ENCODE measurements at places on chromosomes 16 and 17.

- no peak for DNase-seq
These were observed 160.7 kb downstream of the RGS9 start for GRCh38 chr17:65297916-65298315.

- DNase-seq, result no peak
These were observed 191.9 kb downstream of the FTO start for GRCh38 chr16:53895851-53896250.

DNA sequence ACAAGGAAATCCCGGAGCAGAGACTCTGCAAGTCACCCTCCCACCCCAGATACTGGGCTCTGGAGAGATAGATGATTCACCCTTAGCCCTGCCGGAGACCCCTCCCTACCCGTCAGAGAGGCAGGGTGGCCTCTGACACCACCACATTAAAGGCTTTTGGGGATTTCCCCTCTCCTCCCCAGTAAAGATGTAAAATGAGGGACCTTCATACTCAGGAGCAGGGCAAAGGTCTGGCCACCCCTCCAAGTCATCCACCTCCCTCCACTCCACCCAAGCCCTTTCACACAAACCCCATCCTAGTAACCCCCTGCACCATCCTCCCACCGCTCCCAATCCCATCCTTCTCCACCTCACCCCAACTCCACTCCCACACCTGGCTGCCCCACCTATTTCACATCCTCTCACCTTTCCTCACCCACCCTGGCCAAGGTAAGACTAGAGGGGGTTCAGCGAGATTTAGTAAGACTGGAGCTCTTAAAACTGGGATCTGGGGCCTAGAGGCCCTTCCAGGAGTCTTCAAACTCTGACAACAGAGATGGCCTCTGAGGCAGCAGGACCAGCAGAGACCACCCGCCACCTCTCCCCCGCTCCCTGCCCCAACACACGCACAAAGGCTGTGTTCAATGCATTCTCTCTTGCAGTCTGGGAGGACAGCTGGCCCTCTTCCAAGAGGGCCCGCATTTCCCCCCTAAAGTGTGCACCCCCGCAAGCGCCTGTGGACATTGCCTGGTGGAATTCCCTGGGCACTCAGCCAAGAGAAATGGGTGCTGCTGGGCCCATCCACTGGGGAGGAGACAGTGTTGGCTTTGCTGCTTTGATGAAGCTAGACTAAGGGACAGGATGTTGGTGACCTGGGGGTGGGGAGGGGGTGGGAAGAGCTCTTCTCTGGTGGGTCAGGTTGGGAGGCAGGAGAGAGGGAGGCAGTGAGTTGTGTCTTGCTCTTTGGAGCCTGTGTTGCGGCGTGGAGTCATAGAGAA, 1.1 kb downstream of the ABAT start:
- DNase-seq, result peak; percentile 57

DNA sequence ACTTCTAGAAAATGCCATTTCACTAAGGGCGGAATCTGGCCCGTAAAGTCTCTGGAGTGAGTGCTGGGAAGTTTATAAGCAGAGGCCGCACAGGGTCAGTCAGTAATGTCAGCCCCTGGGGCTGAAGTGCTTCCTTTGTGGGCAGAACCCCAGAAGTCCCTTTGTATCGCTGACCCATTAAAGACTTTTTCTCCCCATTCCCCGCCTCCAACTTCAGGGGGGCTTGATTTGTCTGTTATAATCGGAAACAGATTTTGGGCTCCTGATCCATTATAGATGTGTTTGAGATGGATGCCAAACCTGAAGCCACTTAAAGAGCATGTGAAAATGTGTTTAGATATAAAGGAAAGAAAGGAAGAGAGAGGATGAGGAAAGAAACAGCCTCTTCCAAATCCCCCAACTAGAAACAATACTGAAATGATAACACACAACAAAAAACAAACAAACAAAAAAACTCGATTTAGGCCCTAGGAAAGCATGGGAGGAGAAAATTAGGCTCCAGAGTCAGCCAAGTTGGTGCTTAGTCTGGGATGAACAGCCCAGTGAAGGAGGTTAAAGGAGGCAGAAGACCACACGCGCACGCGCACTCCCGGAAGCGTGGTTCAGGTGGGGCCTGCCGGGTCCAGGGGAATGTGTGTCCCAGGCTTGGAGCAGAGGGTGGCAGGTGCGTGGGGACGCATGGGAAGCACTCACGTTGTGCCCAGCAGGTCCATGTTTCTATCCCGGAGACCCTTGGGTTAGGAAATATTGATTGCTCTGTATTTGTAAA, 27.1 kb downstream of the MSI2 start:
- DNase-seq, result no peak

DNA sequence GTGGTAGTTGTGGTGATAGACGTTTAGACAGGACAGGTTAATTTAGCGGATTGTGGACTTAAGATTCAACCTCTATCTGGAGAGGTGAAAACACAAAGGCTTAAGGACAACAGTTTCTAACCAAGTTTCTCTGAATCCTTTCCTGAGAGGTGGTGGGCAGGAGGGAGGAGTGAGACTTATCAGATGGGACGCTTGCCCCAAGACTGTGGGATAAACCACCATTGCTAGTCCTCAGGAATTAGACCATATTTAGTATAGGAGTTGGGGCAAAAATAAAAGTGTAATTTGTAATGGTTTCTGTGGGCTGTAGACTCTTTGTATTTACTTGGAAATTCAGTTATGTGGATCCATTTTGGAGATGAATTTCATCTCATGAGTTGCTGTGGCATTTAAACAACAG, 6.6 kb downstream of the PDP2 start:
- no peak for DNase-seq

DNA sequence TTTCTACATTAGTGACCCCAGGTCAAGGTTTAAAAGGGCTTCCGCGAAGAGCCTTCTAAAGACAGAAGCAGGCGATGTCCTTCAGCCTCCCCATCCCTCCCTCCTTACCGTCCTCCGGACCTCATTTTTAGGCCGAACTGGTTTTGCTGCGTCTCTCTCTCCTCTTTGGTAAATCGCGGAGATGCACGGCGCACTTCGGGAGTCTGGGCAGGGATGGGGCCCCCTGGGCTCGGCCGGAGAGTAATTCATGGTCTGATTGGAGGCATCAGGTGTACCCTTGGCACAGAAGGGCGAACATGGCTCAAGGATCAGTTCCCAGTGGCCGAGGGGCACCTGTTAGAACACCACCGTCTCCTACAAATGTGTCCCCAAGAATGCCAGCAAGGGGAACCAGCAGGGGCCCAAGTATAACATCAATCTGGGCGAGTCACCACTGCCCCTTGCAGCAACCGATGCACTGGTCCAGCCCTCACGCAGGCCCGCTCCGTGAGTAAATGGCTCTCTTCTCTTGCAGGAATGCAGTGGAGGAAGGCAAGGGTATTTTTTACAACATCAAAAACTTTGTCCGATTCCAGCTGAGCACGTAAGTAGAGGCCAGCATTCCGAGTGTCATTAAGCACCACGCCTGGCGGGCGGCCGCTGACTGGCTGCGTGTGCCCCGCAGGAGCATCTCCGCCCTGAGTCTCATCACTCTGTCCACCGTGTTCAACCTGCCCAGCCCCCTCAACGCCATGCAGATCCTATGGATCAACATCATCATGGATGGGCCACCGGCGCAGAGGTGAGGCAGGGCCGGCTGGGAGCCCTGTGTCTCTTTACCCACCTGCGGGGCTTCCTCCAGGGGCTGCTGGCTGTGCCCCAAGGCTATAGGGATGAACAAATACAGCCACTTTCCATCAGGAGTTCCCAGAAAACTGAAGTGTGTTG, 45.6 kb downstream of the MEAK7 start:
- DNase-seq, result no peak

- no peak for DNase-seq
These were observed 15.0 kb upstream of the MPHOSPH6 start for GRCh38 chr16:82185012-82185411.

GRCh38 chr16:60041671-60042070, 1307.6 kb upstream of the GOT2 start:
- no peak for DNase-seq

- no peak for DNase-seq
These were observed 311.4 kb downstream of the SEC14L1 start for GRCh38 chr17:77451894-77452852.

- no peak for DNase-seq
These were observed 174.5 kb downstream of the PARN start for GRCh38 chr16:14455573-14455972.

DNA sequence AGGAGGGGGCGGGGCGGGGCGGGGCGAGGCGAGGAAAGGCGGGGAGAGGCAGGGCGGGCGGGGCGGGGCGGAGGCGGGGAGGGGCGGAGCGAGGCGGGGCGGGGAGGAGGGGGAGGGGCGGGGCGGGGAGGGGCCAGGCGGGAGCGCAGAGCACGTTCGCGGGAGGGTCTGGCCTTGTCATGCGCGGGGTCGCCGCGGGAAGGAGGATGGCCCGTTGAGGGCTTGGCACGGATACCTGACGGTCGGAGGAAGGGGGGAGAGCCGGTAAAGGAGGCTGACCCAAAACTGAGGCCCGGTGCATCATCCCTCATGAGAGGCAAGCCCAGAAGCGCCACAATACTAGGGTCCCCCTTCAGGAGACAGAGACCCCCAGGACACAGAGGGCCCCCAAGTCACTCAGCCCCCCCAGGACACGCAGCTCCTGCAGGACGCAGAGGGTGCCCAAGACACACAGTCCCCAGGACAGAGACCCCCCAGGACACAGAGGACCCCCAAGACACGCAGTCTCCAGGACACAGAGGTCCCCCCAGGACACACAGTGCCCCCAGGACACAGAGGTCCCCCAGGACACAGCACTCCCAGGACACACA, 593 bp upstream of the WDR45B start:
- DNase-seq, result peak; percentile 38

GRCh38 chr16:2465653-2466415, 5.3 kb upstream of the NTN3 start:
- DNase-seq, result no peak

DNA sequence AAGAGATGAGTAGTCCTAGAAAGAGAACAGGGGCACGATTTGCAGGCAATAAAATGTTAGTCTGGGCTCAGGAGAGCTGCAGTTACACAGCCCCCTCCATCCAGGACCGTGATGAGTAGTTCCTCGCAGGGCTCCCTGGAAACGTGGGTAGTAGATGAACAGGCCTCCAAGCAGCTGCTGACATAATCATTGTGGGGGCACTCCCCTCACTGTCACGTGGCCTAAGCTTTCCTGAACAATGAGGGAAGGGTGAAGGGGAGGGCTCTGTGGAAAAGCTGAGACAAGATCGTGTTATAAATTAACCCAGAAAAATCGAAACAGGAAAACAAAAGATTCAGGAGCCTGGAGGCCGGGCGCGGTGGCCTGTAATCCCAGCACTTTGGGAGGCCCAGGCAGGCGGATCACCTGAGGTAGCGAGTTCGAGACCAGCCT, 1.3 kb upstream of the PER1 start:
- DNase-seq, result peak; percentile 65

GRCh38 chr17:45184144-45184543, 22.5 kb downstream of the HEXIM2 start:
- DNase-seq, result no peak

DNA sequence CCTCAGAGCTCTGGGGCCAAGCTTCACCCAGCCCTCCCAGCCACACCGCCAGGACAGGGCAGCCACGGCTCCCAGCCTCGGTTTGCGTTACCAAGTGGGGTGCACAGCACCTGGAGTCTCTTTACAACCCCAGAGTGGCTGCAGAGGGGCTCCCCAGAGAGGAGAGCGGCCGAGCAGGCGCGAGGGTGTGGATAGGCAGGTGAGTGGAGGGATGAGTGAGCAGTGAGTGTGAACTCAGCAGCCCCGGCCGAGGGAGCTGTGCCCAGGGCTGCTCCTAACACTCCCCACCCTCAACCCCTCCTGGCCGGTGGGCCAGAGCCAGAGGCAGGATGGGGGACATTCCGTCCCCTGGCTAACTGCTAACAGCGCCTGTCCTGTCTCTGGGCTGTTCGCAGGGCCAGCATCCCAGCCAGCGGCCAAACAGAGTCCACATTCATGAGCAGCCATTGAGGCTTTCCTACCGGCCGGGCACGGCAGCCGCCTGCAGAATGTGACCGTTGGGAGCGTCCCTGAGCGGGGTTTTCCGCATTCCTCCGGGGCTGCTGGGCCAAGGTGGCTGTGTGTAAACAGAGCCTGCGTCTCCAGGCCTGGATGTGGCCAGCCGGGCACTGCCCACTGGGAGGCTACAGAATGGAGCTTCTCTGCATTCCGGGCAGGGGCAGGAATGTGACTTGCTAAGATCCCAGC, 5.3 kb downstream of the ZNF469 start:
- DNase-seq, result no peak

- peak; percentile 6 for DNase-seq
These were observed 35.4 kb upstream of the CDH15 start for GRCh38 chr16:89135971-89136765.

DNA sequence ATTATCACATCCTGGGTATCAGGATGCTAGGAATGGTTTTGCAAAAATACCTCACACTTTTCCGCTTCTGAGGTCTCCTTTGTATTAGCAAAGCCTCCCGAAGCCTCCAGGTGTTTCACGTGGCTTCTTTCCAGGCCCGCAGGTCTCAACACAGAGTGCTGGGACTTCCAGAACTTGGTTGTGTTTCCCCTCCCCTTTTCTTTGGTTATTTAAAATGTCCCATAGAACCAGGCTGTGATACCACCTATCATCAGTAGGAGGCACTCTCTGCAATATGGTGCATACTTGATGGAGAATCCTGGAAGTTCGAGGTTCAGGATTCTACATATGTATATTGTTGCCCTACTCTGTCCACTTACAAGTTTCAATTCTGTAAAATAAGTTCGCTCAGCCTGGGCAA, 28.8 kb downstream of the ATP2C2 start:
- no peak for DNase-seq

GRCh38 chr17:45813048-45813725, 29.1 kb downstream of the CRHR1 start:
- no peak for DNase-seq

DNA sequence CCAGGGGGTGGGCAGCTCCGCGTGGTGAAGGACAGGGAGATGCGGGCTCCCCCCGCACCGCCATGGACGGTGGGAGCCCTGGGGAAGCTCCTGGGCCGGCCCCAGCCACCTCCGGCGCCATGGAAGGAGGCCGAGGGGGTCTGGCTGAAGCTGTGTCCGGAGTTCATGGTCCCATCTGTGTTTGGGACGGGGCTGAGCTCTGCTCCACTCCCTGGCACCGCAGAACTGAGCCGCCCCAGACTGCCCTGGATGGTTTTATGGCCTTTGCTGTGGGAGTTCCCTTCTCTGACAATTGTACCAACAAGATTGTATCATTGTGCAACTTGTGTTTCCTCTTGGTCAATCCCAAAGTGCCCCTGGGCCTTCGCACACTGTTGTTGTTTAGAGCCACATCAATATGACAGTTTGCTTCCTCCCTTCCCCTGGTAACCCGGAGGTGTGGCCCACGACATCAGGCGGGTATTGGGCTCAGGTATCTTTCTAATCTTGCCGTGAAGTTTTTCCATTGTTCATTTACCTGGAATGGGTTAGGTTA, 942 bp downstream of the KRT23 start:
- no peak for DNase-seq

GRCh38 chr17:2095536-2095910, 40.6 kb downstream of the HIC1 start:
- no peak for DNase-seq

- DNase-seq, result no peak
These were observed 13.2 kb downstream of the TSC2 start for GRCh38 chr16:2061023-2061422.

DNA sequence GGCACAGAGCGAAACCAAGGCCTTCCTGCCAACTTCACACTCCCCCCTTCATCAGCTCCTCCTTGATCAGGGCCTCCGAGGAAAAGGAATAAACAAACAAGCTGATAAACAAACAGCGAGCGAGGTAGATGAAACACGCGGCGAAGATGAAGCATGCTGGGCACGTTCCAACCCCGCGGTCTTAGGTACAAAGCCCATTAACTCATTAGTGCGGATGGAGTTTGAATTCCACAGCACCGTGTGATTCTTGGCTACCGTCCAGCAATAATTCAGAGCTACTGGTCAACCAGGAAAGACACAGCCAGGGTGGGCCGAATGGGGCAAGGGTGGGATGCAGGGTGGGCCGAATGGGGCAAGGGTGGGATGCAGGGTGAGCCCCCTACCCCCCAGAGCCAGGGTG, 67.3 kb downstream of the RBFOX3 start:
- DNase-seq, result no peak
